ENCODE measurements at places on chromosomes 2 and 18. TPM values are rescaled to one million over a fixed set of nuclear protein-coding genes. Genes with fewer than 3 reads are reported as not detected.

CCL20 gene
- polyA plus RNA-seq = not detected

RTP5 gene
- polyA plus RNA-seq = not detected

KYNU gene
- not detected for polyA plus RNA-seq

SULT1C4 gene
- polyA plus RNA-seq = not detected

CYP27A1 gene
- 0.09 TPM for polyA plus RNA-seq

PXDN gene
- 0.74 TPM for polyA plus RNA-seq

TBR1 gene
- polyA plus RNA-seq = not detected

IL18R1 gene
- 0.77 TPM for polyA plus RNA-seq

CTIF gene
- polyA plus RNA-seq = not detected

ARHGAP15 gene
- 306 TPM for polyA plus RNA-seq

ZNF385B gene
- polyA plus RNA-seq = not detected

MC5R gene
- not detected for polyA plus RNA-seq

CAPN14 gene
- polyA plus RNA-seq = 0.30 TPM

RFX8 gene
- not detected for polyA plus RNA-seq

LINC00305 gene
- polyA plus RNA-seq = not detected

KIF3C gene
- 1.7 TPM for polyA plus RNA-seq

ERICH2 gene
- not detected for polyA plus RNA-seq

TMEM200C gene
- not detected for polyA plus RNA-seq

CCDC102B gene
- 6.4 TPM for polyA plus RNA-seq

TLX2 gene
- polyA plus RNA-seq = not detected

IL1RL2 gene
- not detected for polyA plus RNA-seq

NOL4 gene
- polyA plus RNA-seq = not detected

CRYGD gene
- polyA plus RNA-seq = not detected

Data from naive thymus-derived CD4-positive, alpha-beta T cell (primary cell).